ENCODE measurements at places on chromosomes 5 and 9.

- DNase-seq: no peak
These were observed 730.6 kb upstream of the ZNF608 start for GRCh38 chr5:125476901-125477585.

GRCh38 chr5:38453506-38453905 lies 102.9 kb downstream of the LIFR start:
- peak; percentile 34 for DNase-seq

GRCh38 chr5:10476878-10477277 lies 35.2 kb downstream of the ROPN1L start:
- no peak for DNase-seq

- DNase-seq: no peak
These were observed 595.7 kb downstream of the EFNA5 start for GRCh38 chr5:107074996-107075395.

DNA sequence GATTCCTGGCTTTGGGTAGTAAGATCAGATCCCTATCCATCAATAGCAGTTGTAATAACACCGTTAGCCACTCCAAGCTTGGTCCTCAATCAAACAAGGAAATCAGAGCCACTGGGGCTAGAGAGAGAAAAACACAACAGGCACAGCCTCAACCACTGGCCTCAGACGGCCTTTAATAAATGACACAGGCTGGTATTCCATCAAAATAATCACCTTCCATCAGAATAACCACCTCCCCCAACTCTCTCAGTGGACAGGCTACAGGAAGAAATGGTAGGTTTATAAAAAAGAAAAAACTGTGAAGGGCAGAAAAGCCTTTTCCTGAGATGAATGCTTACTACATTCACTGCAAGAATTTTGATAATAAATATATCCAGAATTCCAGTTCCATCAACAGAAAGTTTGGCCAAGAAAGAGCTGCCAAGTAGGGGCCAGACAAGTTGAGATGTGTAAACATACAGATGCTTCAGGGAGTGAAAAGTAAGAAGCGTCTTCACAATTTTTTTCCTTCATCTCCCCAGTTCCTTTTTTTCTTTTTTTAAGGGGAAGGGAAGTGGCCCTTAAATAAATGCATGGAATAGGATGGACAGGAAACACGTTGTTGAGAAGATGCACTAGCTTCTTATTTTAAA lies 5.5 kb downstream of the FOXD1 start:
- no peak for DNase-seq

GRCh38 chr9:97705354-97705950 lies 8.3 kb upstream of the XPA start:
- DNase-seq: no peak

- DNase-seq: no peak
These were observed 437.1 kb downstream of the PRR16 start for GRCh38 chr5:120901199-120901598.

DNA sequence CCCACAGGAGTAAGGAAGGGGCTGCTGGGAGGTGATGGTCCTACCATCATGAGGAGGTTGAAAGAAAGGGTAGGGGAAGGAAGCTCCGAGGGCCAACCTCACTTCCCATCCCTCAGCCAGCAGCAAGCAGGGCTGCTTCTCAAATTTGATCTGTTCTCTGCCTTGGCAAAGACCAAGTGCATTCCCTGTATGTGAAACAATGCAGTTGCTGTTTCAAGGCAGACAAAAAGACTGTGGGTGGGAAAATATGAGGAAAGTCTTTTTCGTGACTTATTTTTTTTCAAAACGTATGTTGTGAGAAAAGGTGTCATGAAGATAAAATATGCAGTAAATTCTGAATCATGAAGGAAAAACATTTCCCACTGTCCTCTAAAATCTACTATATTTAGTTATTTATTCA lies 165.9 kb downstream of the ARSB start:
- no peak for DNase-seq

- no peak for DNase-seq
These were observed 2.2 kb downstream of the NTNG2 start for GRCh38 chr9:132163876-132164603.

DNA sequence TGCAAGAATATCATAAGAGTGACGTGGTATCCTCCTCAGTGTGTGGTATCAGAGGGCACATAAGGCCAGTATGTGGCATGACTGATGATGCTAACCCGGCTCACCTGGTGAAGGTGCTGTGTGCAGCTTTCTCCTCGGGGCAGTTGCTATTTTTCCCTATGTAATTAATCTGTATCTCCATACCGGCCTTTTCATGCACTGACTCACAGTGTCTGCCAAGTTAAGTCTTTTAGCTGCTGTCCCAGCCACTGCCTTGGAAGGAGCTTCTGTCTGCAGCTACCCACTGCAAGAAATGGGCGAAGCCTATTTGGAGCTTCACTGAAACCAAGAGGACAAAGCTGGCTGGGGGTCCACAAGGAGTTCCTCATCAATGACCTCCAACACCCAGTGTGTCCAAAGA lies 46.0 kb downstream of the NXNL2 start:
- no peak for DNase-seq

- DNase-seq: no peak
These were observed 160.4 kb upstream of the CDH12 start for GRCh38 chr5:23013395-23013998.

- no peak for DNase-seq
These were observed 41.5 kb upstream of the ANKH start for GRCh38 chr5:14913096-14913495.

DNA sequence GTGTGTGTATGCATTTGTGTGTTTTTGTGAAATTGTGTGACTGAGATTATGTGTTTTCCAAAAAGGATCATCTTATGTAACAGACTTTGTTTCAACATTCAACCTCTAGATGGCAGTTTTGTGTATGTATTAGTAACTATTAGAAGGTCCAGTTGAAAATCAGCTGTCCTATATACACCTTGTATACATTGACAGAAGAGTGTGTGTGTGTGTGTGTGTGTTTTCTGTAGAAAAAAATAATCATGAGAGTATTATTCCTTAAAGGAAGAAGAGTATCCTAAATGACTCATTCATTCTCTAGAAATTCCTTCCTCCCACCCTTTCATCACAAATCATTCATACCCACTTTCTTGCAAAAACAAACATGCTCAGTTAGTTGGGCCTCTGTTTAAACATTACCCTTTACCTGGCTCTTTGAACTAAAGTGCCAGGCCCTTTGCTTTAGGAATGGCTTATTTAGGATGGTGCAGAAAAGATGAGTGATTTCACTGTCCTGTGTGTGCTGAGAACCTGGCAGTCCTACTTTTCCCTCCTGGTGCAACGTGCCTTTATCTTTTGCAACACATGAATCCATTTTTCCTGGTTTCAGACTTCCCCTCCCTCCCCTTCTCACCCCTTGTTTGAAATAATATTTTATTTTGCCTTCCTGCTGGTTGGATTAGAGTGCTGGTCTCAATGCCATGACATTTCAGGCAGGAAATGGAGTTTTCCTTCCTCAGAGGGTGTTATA lies 152.2 kb downstream of the ARHGAP26 start:
- DNase-seq: no peak

- peak; percentile 3 for DNase-seq
These were observed 441.8 kb upstream of the TLE4 start for GRCh38 chr9:79129865-79130480.

DNA sequence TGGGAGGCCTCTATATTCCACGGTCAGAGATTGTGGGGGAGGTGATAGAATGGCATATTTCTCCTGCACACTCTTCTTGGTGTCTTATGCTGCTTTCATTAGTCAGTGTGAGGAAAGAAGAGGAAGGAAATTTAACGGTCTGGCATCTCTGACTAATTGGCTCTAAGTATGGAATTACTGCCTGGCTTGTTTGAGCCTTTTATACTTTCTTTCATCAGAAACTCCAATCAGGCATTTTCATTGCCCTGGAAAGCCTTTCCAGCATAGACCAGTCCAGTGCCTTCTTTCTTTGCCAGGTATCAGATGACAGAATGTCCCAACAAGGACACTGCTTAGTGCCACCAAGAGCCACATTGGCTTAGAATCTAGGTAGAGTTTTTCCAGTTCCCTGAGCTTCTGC lies 30.2 kb downstream of the CYSTM1 start:
- no peak for DNase-seq

GRCh38 chr9:128394379-128395168 lies 23.4 kb downstream of the URM1 start:
- no peak for DNase-seq

DNA sequence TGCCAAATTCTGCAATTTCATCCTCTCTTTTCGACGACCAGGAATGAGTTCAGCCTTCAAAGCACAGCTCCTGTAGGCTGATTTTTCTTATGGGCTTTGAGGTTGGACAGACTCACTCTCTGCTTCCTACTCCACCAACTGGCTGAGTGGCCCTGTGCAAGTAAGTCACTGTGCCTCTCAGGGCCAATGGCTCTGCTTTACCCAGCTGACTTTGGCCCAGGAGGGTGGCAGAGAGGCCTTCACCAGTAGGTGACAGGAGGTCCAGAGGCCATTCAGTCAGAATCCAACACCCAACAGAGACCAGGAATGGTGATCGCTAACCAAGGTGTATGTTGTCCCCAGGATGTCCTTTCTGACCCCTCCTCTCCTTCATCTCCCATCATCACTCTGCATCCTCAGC lies 49.5 kb upstream of the ALDH1B1 start:
- DNase-seq: no peak

GRCh38 chr5:130324953-130325671 lies 420.8 kb downstream of the CHSY3 start:
- DNase-seq: no peak

DNA sequence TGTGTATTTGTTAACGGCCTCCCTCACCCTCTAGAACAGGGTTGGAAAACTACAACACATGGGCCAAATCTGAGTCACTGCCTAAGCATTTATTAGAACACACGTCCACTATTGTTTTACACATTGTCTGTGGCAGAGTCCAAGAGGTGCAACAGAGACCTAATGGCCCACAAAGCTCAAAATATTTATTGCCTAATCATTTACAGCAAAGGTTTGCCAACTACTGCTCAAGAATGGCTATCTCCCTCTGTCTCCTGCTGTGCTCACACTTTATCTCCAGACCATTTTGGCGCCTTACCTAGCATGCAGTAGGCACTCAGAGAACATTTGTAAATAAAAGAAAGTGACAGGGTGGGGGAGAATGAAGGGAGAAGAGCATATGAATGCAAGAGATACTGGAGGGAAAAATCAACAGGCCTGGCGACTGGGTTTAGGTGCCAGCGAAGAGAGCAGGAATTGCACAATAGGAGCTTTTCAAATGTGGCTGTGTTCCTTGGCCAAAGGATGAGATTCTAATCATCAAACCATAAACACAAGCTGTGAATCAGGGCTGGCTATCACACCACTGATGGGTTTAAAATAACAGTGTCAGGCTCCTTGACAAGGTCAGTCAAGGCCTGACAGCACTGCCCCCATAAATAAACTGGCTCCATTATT lies 80.3 kb downstream of the EPB41L4A start:
- no peak for DNase-seq

DNA sequence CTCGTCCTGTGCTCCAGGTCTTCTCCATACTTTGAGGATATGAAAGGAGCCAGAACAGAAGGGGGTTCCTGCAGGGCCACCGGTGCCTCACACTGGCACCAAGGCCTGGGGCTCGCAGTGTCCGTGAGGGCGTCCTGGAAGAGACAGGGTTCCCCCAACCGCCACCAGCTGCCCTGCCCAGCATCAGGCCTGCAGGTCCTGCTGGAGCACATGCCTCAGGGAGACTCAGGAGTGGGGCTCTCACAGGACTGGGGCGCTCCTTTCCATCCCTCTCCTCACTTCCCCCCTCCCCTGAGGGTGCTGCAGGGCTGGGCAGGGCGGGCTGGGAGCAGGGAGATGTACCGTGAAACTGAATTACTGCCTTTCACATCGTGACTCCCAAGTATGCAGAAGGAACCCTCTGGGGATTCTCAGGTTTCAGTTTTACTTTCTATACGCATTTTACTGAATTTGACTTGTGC lies 31.7 kb downstream of the CEP72 start:
- DNase-seq: no peak

DNA sequence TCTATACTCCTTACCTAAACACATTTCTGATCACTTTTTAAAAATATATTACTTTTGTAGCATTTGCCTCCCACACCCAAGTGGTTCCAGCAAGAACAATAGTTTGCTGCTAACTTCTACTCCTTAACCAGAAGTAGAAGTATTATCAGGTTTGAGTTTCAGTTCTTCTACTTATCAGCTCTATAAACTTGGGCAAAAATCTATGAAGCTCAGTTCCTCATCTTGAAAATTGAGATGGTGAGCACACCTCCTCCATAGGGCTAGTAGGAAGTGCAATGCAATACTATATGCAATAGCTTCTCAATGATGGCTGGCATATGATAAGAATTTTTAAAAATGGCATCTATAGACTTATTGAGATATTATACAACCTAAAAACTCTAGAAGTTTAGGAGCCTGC lies 283.7 kb downstream of the TLR4 start:
- no peak for DNase-seq

DNA sequence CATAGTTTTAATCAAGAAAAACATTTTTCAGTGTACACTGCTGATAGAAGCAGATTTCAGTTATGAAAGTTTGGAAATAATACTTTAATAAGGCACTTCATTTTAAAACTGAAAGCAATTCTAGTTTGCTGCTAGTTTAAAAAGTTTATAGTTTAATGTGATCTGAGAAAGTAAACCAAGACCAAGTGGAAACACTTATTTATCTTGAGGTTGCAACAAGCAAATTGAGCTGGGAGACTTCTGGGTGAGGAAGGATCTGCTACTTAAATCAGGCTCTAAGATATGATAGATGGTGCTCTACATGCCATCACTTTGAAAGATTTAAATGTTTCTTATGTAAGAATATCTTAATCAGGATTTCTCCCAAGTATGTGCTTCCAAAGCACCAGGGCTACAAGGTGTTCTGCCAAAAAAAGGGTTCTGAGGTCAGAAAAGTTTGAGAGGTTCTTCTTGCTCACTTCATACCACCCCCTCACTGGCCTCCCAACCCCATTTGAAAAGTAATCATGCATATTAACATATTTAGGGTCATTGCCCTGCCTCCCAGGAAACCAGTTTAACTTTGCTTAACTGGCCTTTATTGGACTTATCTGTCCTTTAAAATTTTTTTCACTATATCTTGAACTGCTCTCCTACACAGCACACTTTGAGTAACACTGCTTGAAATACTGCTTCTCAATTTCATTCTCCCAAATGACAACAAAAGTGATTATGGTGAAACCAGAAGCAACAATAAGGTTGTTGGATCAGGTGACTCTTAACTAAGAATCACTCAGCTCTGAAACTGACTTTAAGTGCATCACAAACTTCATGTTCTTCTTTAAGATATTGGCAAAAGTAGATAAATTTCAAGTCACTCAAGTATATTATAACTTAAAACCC lies 15.5 kb downstream of the SLC44A1 start:
- no peak for DNase-seq

- DNase-seq: no peak
These were observed 86.6 kb upstream of the ANKH start for GRCh38 chr5:14958188-14958587.

DNA sequence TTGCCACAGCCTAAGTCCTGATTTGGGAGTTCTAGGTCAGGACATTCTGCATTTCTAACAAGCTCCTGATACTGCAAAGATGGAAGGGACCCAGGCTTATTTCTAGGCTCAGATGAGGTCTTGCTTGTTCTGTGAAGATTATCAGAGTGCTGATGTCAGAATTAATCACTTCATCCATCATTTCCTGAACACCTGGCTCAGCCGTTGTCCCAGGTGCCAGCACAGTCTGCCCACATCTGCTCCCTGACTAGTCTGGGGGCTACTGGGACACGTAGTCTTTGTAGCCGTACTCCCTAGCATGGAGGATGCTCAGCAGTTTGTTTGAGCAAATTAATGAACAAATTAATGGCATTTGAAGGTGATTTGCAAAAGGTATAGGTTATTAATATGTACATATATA lies 17.9 kb upstream of the SPINK4 start:
- no peak for DNase-seq

GRCh38 chr5:74660873-74661272 lies 20.3 kb upstream of the ENC1 start:
- DNase-seq: no peak

- no peak for DNase-seq
These were observed 779.9 kb upstream of the CDH6 start for GRCh38 chr5:30413540-30413939.
